Articular chondrocyte of knee joint (primary cell): ENCODE measurements at places on chromosomes 5 and 9. TPM values are rescaled to one million over a fixed set of nuclear protein-coding genes. Genes with fewer than 3 reads are reported as not detected.

FIBCD1 gene
- total RNA-seq, result 0.11 and 0.13 TPM in 2 replicates

PNPLA7 gene
- 2.6 and 3.0 TPM in 2 replicates for total RNA-seq

SDHA gene
- 95.6 and 112 TPM in 2 replicates for total RNA-seq

NIPAL4 gene
- under 0.01 TPM in 1 of 2 replicates, not detected in the other for total RNA-seq

PCDHA9 gene
- total RNA-seq, result 0.11 and 0.26 TPM in 2 replicates

IFNA13 gene
- total RNA-seq, result 0.11 TPM in 1 of 2 replicates, not detected in the other

F2R gene
- 0.39 and 1.1 TPM in 2 replicates for total RNA-seq

SLC4A9 gene
- not detected in 2 replicates for total RNA-seq

SPINK7 gene
- total RNA-seq, result not detected in 2 replicates

SLC1A3 gene
- 0.26 and 0.65 TPM in 2 replicates for total RNA-seq

GRXCR2 gene
- total RNA-seq, result not detected in 2 replicates

C5orf52 gene
- total RNA-seq, result not detected in 2 replicates

PRR16 gene
- total RNA-seq, result 13.2 and 26.3 TPM in 2 replicates

RGS7BP gene
- under 0.01 TPM in 1 of 2 replicates, not detected in the other for total RNA-seq

FBN2 gene
- total RNA-seq, result 108 and 149 TPM in 2 replicates

PCDHGC5 gene
- 4.7 and 8.1 TPM in 2 replicates for total RNA-seq

FOXD4L5 gene
- total RNA-seq, result under 0.01 TPM in 1 of 2 replicates, not detected in the other

RXFP3 gene
- not detected in 2 replicates for total RNA-seq
